ENCODE measurements at places on chromosomes 13 and 19.

DNA sequence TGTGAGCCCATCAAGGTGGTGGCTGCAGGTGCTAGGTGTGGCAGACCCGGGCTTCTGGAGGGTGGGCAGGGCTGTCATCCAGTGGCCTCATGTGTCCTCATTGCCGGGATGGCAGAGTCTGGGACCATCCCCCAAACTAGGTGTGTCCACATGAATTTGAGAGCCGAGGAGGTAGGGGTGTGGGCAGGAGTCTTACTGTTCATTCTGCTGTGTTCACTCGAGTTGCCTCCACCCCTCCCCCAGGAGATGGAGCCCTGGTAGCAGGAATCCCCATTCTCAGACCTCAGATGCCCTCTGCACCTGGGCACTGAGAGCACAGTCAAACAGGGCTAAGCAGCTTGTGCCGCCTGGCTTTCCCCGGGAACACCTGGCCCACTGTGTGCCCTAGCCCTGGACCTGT lies 22.4 kb downstream of the NAXD start:
- no peak for DNase-seq

- no peak for DNase-seq
Observed at GRCh38 chr13:43698009-43698408, 88.8 kb downstream of the ENOX1 start.

DNA sequence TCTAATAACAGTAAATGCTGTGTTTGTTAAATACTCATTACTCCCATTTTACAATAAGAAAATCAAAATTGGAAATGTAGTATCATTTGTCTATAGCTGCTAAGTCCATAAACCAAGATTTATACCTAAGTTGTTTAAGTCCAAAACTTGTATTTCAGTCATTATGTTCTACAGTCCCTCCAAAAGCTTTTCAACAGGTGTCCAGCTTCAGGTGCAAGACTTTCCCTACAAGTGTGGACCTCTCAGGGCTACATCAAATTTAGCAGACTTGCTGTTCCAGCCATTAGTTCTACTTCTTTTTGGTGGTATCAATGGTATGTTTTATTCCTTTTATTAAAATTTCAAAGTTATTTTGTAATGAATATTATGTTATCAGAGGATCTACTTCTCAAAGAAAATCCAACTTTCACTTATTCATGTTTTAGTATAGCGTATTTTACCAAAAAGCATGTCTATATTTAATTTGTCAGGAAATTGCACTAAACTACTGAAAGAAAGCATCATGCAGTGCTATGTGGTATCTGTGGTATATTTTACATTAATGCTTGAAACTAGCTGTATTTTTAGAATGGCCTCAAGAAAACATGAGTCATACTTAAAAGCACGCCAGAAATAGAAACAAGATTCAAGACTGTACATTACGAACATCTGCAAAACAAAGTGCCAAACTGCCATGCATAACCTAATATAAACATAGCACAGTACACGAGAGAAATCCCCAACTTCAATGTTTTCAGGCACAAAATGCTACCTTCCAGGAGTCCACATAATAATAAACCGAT lies 44.5 kb downstream of the VWA8 start:
- DNase-seq = no peak

GRCh38 chr19:3879656-3880055 lies 829 bp upstream of the ATCAY start:
- no peak for DNase-seq

- DNase-seq = no peak
Observed at GRCh38 chr13:42173789-42174343, 98.1 kb upstream of the AKAP11 start.
